ENCODE measurements at places on chromosomes 12 and 14.

DNA sequence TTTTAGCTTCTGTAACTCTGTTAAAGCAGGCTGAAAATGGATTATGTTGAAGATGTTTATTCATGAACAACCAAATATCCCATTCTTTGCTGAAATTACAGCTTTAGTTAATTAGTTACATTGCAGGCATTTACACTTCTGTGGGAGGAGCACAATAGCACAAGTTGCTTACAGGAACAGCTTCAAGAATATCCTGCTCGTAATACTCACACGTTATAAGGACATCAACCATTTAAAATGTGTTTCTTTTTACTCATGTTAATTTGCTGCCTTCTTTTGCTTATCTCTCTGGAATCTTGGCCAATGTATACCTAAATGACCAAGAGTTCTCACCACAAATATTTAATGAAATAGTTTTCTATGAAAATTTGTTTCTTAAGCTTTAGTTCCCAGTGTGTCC is 305.2 kb upstream of the SYT1 start:
- no peak for DNase-seq

GRCh38 chr14:103022002-103022684 is 35.2 kb downstream of the CDC42BPB start:
- no peak for DNase-seq

GRCh38 chr12:59452746-59453145 is 143.1 kb upstream of the SLC16A7 start:
- no peak for DNase-seq

GRCh38 chr14:51750542-51750941 is 98.8 kb downstream of the FRMD6 start:
- no peak for DNase-seq

GRCh38 chr12:26828280-26829073 is 4.5 kb downstream of the ITPR2 start:
- DNase-seq, result no peak

DNA sequence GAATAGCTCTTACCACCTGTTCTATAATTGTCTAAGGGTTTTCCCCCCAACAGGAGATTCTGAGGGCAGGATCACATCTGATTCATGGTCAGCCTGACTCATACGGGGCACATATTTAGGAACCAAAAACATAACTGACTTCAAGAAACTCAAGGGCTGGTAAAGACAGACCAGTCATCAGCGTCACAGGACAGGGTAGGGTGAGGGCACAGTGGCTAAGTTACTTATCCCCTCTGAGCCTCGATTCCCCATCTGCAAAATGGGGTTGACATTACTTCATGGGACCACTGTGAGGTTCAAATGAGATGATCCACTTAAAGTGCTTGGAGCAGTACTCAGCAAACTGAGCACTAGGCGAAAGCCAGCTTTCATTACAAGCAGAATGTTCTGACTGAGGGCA is 606 bp downstream of the CINP start:
- peak; percentile 33 for DNase-seq

- DNase-seq, result no peak
Measured at GRCh38 chr12:125971981-125972380, 906.7 kb downstream of the AACS start.

DNA sequence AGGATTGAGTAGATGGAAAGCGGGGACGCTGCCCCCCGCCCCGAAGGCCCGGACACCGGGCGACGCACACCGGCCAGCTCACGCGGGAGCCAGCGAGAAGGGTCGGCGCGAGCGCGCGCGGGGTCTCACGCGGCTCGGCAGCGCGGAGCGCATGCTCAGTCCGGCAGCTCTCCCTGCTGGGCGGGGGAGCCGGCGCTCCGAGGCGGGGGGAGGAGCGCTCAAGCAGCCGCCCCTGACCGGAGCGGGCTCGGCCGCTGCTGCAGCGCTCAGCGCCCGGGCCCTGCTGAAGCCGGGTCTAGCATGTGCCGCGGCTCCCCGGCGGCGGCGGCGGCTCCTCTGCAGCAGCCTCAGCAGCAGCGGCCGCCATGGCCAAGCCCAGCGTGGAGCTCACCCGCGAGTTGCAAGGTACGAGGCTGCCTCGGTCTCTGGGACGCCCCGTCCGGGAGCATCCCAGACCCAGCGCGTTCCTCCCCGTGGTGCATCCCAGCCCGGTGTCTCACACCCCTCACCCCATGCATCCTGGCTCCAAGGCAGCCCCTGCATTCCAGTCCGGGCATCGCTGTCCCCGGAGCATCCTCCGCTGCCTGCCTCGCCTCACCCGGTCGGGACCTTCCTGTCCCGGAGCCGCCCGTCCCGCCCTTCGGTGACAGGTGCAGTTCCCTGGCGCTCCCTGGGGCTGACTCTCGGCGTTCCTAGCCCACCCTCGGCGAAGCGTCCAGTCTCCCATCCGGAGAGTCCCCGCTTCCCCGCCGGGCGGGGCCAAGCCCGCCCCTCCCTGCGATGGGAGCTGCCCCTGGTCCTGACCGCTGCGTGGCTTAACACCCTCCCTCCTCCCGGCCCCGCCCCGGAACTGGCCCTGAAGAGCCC is at the start of gene CARMIL3:
TSS of gene CARMIL3 (plus strand) at position 221 of the 867 bp plus-strand sequence. CDS start at position 366, 145 bp downstream.
- DNase-seq, result peak; percentile 40

DNA sequence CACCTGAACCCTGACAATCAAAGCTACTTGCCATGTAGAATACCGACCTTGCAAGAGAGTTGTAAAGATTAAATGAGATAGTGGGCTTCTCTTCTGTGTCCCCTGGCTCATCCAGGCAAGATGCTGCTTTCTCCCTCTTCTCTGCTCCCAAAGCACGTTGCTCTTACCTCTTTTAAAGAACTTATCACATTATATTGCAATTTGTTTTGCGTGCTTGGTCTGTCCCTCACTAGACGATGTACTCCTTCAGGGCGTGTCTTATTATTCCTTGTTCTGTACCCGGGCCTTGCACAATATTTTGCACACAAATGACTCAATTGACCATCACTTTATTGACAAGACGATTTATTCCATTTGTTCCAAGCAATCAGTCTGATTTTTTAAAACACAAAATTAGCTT is 3.3 kb downstream of the DCN start:
- no peak for DNase-seq

GRCh38 chr12:5428332-5429221 is 3.3 kb upstream of the NTF3 start:
- DNase-seq, result no peak

DNA sequence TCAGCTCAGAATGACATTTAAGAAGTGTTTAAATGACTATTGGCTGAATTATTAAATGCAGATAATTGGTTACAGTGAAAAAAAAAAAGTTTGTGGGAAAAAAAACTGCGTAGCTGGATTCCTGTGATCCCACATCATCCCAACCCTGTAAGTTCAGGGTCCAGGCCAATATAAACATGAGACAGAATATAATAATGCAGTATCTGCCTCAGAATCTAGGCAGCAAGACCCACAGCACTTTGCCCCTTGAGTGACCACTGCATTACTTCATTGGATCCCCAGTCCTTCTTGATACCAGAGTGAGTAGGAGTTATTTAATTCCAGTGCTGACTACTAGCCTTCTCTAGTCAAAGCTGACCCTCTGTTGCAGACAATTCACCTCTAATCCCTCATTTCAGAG is 272.6 kb downstream of the CCER1 start:
- no peak for DNase-seq

- DNase-seq, result no peak
Measured at GRCh38 chr14:100017553-100017952, 47.7 kb upstream of the EVL start.

- DNase-seq, result no peak
Measured at GRCh38 chr12:70415987-70416386, 49.9 kb downstream of the KCNMB4 start.

DNA sequence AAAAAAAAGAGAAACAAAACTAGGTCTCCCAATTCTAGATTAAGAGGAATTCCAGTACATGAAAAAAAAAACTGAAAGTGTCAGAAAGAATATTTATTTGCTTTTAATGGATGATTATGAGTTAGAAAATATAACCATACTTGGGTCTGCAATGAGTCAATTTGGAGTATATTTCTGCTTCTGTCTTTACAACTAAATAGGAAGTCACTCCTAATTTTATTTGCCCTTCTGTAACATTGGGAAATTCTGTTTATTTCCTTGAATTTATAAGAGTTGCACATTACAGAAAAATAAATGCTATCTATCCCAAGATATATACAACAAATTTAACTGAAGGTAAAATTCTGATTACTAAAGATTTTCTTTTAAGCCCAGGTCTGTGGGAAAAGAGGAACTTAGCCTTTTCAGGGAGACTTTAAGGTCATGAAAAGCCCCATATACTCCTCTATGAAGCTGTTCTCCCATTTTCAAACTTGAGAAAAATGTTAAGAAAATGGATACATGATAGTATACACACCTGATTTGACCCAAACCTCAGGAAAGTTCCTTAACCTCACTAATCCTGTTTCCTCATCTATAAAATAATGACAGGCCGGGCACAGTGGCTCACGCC is 7.2 kb downstream of the SINHCAF start:
- DNase-seq, result no peak

GRCh38 chr12:107477947-107478610 is 207.5 kb upstream of the PWP1 start:
- no peak for DNase-seq
